HCT116 (cell line): ENCODE measurements at places on chromosomes 7 and 10. TPM values are rescaled to one million over a fixed set of nuclear protein-coding genes. Genes with fewer than 3 reads are reported as not detected.
A peak's percentile ranks its signal among the peaks of the same experiment; 100 is the strongest.

The TMEM225B gene
- 3.1 TPM for total RNA-seq

The ABHD11 gene
- total RNA-seq = 69.8 TPM

DNA sequence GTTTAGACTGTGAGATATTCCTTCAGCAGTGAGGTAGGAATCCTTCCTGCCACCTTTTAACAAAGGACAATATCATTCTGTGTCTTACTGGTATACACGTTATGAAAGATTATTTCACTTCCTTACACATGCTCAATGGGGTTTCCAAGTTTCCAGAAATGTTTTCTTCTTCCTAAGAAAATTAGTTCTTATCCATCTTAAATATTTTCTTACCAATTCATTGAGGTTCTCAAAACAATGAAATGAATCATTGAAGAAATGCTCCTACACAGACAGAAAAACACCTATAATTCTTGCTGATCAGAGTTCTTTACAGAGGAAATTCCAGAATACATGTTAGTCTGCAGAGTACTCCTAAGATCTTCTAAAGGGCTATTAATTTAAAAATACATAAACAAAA is 51.4 kb upstream of the SEC61G start:
- no peaks in the 10 kb centered on the region for H3K27me3 ChIP-seq
- no peak for DNase-seq
- H3K4me1 ChIP-seq = no peaks in the 10 kb centered on the region
- no peak overlapping the region for H3K27ac ChIP-seq

DNA sequence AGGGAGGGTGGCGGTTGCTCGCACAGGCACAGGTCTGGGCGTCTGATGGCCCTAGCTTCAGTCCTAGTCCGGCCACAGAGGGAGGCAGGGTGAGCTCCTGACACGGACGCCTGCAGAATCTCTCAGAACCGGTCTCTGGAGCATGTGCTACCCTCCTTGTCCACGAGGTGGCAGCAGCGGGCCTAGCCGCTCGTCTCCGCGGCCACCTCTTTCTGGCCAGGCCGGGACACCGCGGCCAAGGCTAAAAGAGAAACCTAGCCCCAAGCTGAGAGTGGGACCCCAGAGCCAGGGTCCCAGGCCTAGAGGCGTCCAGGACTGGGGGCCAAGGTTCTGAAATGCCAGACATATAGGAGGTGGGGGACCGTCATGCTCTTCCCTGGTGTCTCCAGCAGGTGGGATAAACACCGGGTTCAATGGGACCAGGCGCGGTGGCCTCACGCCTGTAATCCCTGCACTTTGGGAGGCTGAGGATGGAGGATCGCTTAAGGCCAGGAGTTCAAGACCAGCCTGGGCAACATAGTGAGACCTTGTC is 3.2 kb upstream of the LAT2 start:
- H3K27ac ChIP-seq = no peak overlapping the region
- peaks cover 49% of the 10 kb centered on the region for H3K4me1 ChIP-seq
- peak; percentile 42 for DNase-seq
- no peaks in the 10 kb centered on the region for H3K36me3 ChIP-seq
- H3K4me3 ChIP-seq = peak overlapping the region; percentile 38
- no peaks in the 10 kb centered on the region for H3K27me3 ChIP-seq

- H3K27me3 ChIP-seq = no peaks in the 10 kb centered on the region
- no peak overlapping the region for H3K4me3 ChIP-seq
- H3K27ac ChIP-seq = no peak overlapping the region
- no peaks in the 10 kb centered on the region for H3K36me3 ChIP-seq
- DNase-seq = no peak
Observed at GRCh38 chr10:59036311-59037017, 140.0 kb upstream of the PHYHIPL start.

The CTNNA3 gene
- 0.32 TPM for total RNA-seq

GRCh38 chr7:156823435-156823834 is 69.5 kb downstream of the LMBR1 start:
- H3K4me3 ChIP-seq = no peak overlapping the region
- H3K36me3 ChIP-seq = peaks cover 6% of the 10 kb centered on the region; the same call in 1 of the 2 replicates
- no peak overlapping the region for H3K27ac ChIP-seq
- no peaks in the 10 kb centered on the region for H3K27me3 ChIP-seq

- peak; percentile 4 for DNase-seq
- no peak overlapping the region for H3K27ac ChIP-seq
- no peak overlapping the region for H3K4me3 ChIP-seq
- no peaks in the 10 kb centered on the region for H3K4me1 ChIP-seq
- 0 out of 2 replicates have a peak, but pooled peaks cover 4% of the 10 kb centered on the region for H3K27me3 ChIP-seq
- H3K36me3 ChIP-seq = no peaks in the 10 kb centered on the region
Observed at GRCh38 chr10:59319854-59320253, 42.5 kb downstream of the FAM13C start.

The TET1 gene
- total RNA-seq = 2.7 TPM

GRCh38 chr10:95542761-95543160 is 18.4 kb downstream of the SORBS1 start:
- peaks cover 5% of the 10 kb centered on the region; the same call in 1 of the 2 replicates for H3K4me1 ChIP-seq
- no peak overlapping the region for H3K4me3 ChIP-seq
- no peaks in the 10 kb centered on the region for H3K27me3 ChIP-seq
- DNase-seq = no peak

- H3K4me3 ChIP-seq = no peak overlapping the region
- DNase-seq = no peak
- no peaks in the 10 kb centered on the region for H3K36me3 ChIP-seq
- H3K4me1 ChIP-seq = no peaks in the 10 kb centered on the region
- H3K27me3 ChIP-seq = no peaks in the 10 kb centered on the region
- no peak overlapping the region for H3K27ac ChIP-seq
Observed at GRCh38 chr10:123357421-123357930, 203.3 kb downstream of the BUB3 start.

DNA sequence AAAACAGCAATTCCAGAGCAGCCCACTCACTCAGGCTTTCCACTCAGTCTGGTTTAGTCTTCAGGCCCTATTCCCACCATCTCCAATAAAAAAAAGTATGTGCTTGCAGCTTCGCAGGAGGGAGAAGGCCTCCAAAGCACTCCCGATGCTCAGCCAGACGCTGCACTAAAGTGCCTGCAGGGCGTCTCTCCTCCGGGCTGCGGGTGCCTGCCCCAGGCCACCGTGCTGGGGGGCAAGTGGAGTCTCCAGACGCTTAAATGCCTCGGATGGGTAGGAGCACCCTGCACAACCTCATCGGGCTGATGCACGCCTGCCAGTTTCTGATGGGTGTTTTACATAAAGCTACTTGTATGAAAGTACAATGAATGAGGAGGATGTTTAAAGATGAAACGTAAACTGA is 31.3 kb upstream of the NCAPG2 start:
- no peak overlapping the region for H3K27ac ChIP-seq
- no peak for DNase-seq
- H3K4me3 ChIP-seq = no peak overlapping the region

- no peaks in the 10 kb centered on the region for H3K27me3 ChIP-seq
- H3K36me3 ChIP-seq = no peaks in the 10 kb centered on the region
- H3K4me3 ChIP-seq = no peak overlapping the region
- no peak for DNase-seq
- no peak overlapping the region for H3K27ac ChIP-seq
Observed at GRCh38 chr10:102769375-102770107, 25.8 kb downstream of the WBP1L start.

DNA sequence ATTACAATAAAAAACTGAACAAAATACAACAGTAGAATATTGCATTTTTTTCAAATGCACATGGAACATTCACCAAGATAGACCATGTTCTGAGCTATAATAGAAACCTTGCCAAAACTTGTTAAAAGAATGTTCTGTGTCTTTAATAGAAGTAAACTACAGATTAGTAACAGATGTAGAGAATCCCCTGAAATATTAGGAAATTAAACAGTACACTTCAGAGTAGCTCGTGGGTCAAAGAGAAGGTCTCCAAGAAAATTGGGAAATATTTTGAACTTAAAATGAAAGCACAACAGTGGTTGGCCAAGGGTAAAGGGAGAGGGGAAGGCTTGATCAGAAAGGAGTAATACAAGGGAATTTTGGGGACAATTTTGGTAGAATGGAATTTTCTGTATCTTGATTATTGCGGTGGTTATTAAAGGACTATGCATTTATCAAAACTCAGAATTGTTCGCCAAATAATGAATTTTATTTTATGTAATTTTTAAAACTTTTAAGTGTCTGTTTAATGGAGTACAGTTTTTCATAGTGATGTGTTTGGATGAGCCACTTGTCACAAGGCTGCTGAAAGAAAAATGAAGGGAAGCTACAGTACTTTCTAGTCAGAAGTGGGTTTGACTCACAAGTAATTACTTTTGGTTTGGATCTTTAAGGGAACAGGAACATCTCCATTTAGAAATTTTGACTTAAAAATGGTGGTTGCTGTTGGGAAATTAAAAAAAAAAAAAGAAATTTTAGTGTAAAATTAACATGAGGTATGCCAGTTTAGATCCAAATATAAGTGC is 10.2 kb downstream of the PLEKHA8 start:
- no peak overlapping the region for H3K4me3 ChIP-seq
- no peaks in the 10 kb centered on the region for H3K4me1 ChIP-seq
- DNase-seq = no peak
- H3K27me3 ChIP-seq = no peaks in the 10 kb centered on the region
- H3K36me3 ChIP-seq = no peaks in the 10 kb centered on the region
- H3K27ac ChIP-seq = no peak overlapping the region

GRCh38 chr7:23205909-23206767 is 24.3 kb downstream of the NUP42 start:
- H3K36me3 ChIP-seq = no peaks in the 10 kb centered on the region
- no peak overlapping the region for H3K27ac ChIP-seq
- no peaks in the 10 kb centered on the region for H3K27me3 ChIP-seq
- H3K4me3 ChIP-seq = no peak overlapping the region
- no peak for DNase-seq
- no peaks in the 10 kb centered on the region for H3K4me1 ChIP-seq

DNA sequence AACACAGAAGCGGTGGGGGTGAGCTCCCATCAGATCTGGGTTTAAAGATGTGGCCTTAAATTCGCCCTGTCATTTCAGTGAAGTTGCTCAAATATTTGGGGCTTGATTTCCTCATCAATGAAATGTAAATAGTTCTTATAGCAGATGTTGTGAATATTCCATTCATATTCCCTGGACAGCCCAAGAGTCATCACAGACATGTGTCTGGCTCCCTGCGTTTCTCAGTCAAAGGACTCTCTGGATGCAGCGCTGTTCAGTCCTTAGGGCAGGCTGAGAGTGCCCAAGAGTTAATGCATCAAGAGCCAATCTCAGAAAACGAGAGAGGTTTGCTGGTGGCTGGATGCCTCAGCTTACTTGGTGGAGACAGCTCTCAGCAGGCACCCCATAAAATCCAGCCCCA is 475.5 kb upstream of the VSTM2A start:
- no peaks in the 10 kb centered on the region for H3K36me3 ChIP-seq
- no peaks in the 10 kb centered on the region for H3K4me1 ChIP-seq
- no peak overlapping the region for H3K27ac ChIP-seq
- no peak for DNase-seq
- no peak overlapping the region for H3K4me3 ChIP-seq

DNA sequence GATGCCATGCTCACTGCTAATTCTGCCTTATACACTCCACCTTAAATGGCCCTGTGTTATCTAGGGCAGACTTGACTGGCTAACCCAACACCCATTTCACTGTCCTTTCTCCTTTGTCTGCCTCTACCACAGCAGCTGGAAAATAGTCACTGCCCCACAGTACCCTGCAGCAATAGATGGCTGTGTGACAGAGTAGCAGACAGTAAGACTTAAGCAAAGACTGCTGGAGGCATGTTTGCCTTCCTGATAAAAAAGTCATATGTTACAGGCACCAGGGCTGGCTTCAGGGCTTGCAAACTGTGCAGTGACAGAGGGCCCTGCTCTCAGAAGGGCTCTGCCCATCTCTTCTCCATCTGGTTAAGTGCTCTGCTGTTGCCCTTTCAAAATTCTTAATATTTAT is 332.6 kb upstream of the GHITM start:
- H3K36me3 ChIP-seq = no peaks in the 10 kb centered on the region
- H3K27ac ChIP-seq = no peak overlapping the region
- H3K27me3 ChIP-seq = no peaks in the 10 kb centered on the region
- no peak overlapping the region for H3K4me3 ChIP-seq

The C10orf53 gene
- not detected for total RNA-seq

- no peaks in the 10 kb centered on the region for H3K36me3 ChIP-seq
- H3K27me3 ChIP-seq = peaks cover 61% of the 10 kb centered on the region
- no peak overlapping the region for H3K27ac ChIP-seq
- no peak for DNase-seq
Observed at GRCh38 chr10:100688201-100688600, 57.2 kb upstream of the PAX2 start.

- H3K4me1 ChIP-seq = no peaks in the 10 kb centered on the region
- DNase-seq = no peak
- H3K36me3 ChIP-seq = no peaks in the 10 kb centered on the region
- no peak overlapping the region for H3K27ac ChIP-seq
- H3K27me3 ChIP-seq = no peaks in the 10 kb centered on the region
- H3K4me3 ChIP-seq = no peak overlapping the region
Observed at GRCh38 chr7:153840861-153841260, 211.3 kb upstream of the DPP6 start.

The DDIT4 gene
- total RNA-seq = 462 TPM

The BEND7 gene
- 13.8 TPM for total RNA-seq

DNA sequence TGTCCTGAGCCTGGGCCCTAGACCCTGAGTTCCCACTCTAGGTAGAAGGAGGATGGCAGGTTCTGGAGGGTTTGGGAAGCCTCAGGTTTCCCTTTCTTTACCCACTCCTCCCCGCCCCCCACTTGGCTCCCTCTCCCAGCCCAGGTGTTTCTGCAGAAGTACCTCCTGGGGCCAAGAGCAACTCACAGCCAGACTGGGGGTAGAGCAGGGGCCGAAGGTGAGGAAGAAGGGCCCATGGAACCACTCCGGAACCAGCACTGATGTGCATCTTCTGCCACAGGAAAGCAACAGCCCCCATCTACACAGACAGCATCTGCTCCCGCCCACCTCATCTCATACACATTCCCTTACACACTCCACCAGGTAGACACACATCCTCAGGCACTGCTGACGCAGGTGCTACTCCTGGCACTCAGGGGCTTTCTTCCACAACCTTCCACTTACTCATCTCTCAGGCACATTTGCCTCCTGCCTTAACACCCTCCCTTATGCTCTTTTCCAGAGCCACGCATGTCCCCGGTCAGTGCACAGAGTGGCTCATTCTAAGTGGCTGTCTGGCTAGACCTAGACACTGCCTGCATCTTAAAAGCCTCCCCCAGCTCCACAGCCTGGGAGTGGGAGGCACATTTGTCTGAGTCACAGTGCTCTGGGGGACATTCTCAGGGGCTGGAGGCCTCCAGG is 1.8 kb downstream of the EPHB6 start:
- no peaks in the 10 kb centered on the region for H3K27me3 ChIP-seq
- H3K4me3 ChIP-seq = no peak overlapping the region
- peaks cover 21% of the 10 kb centered on the region for H3K4me1 ChIP-seq
- H3K36me3 ChIP-seq = no peaks in the 10 kb centered on the region
- DNase-seq = no peak
- no peak overlapping the region for H3K27ac ChIP-seq

The PTPRE gene
- 12.3 TPM for total RNA-seq

DNA sequence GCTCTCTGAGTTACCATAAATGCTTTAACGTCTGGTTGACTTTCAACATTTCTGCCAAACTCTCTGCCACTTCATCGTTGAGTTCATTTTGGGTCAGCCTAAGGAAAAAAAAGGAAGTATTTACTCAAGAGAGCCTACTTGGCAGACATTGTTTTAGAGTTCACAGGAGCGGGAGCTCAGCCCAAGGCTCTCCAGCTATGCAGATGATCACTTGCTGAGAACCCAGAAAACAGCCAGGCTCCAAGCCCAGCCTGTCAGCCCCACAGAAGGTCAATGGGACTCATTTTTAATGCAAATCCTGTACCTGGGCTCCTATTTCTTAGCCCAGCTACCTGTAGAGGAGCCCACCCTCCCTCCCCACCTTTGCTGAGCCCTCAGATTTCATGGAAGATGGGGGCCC is 45.5 kb downstream of the NOD1 start:
- peaks cover 6% of the 10 kb centered on the region; the same call in 1 of the 2 replicates for H3K4me1 ChIP-seq
- no peak overlapping the region for H3K4me3 ChIP-seq
- no peaks in the 10 kb centered on the region for H3K27me3 ChIP-seq
- DNase-seq = no peak
- H3K36me3 ChIP-seq = 0 out of 2 replicates have a peak, but pooled peaks cover 3% of the 10 kb centered on the region

The UTF1 gene
- not detected for total RNA-seq

The ST8SIA6 gene
- total RNA-seq = 1.3 TPM
